Activated CD4-positive, alpha-beta T cell treated with anti-CD3 and anti-CD28 coated beads, Interleukin-2, amount 10 ng/mL, durations not matched to agents 24 days and 14 days (primary cell): ENCODE measurements at places on chromosomes 13 and 19.

DNA sequence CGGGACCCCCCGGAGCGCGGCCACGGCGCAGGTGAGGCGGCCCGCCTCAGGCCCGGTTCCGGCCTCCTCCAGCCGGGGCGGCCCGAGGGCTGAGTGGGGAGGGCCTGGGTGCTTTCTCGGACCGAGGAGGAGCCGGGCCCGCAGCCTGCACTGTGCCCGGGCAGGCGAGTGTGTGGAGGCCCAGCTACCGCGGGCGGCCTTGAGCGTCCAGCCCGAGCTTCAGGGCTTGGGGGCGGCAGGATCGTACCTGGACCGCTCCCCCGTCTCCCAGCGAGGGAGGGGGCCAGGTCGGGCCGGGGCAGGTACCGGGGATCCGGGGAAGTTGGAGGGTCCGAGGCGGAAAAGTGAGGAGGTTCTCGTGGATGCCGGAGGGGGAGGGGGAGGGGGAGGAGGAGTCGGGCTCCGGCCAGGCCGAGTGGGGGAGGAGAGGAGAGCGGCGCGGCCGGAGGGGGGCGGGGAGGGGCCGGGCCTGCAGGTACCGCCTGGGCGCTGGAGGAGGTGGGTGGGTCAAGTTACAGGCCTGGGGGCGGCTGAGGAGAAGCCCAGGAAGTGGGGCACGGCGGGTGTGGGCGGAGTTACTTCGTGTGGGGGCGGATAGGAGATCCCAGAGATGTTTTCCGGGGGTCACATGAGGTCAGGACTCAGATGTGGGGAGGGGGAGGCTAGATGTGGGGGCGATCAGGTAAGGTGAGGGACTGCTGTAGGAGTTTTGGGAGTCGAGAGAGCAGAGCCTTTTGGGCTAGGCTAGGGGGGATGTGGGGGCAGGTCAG lies 545 bp downstream of the NACC1 start:
- DNase-seq: peak; percentile 84

DNA sequence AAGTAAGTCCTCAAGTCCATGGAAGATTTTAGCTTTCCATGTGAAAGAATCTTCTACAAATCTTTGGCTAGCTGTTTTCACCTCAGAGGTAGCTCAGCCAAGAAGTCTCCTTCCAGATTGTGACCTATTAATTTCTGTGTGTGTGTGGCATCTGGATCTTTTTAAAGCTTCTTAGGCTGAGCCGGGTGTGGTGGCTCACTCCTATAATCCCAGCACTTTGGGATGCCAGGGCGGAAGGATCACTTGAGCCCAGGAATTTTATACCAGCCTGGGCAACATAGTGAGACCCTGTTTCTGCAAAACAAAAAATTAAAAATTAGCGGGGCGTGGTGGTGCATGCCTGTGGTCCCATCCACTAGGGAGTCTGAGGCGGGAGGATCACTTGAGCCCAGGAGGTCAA lies 13.4 kb upstream of the SLC44A2 start:
- DNase-seq: no peak

GRCh38 chr19:51986309-51987291 lies at the start of gene ZNF350:
TSS of gene ZNF350 (minus strand) at chr19:51986840. CDS start at chr19:51974360, 12,480 bp downstream.
- peak; percentile 96 for DNase-seq

- DNase-seq: no peak
These were observed 9.8 kb upstream of the CLN5 start for GRCh38 chr13:76982061-76982460.

DNA sequence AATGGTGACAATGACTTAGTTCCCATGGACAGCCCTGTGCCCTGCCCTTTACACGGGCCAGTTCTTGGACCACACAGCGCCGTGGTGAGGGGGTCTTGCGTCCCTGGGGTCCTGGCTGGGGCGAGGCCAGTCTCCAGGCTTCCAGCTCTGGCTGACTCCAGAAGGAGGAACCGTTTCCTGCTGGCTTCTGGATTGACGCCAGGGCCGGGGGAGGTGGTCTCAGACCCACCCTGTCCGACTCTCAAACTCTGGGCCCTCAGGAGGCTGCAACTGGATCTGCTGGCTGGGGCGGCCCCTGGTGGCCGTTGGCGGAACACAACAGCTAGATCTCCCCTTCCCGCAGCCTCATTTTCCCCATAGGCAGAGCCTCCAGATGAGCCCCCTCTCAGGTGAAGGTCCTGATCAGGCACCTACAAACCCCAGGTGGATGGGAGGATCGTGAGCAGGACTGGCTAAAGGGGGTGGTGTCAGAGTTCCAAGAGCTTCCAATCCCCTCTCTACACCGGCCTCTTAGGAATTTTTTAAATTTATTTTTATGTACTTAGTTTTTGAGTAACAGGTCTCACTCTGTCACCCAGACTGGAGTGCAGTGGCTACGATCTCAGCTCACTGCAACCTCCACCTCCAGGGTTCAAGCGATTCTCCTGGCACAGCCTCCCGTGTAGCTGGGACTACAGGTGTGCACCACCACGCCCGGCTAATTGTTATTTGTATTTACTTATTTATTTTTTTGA lies 8.0 kb downstream of the CCDC194 start:
- peak; percentile 90 for DNase-seq

DNA sequence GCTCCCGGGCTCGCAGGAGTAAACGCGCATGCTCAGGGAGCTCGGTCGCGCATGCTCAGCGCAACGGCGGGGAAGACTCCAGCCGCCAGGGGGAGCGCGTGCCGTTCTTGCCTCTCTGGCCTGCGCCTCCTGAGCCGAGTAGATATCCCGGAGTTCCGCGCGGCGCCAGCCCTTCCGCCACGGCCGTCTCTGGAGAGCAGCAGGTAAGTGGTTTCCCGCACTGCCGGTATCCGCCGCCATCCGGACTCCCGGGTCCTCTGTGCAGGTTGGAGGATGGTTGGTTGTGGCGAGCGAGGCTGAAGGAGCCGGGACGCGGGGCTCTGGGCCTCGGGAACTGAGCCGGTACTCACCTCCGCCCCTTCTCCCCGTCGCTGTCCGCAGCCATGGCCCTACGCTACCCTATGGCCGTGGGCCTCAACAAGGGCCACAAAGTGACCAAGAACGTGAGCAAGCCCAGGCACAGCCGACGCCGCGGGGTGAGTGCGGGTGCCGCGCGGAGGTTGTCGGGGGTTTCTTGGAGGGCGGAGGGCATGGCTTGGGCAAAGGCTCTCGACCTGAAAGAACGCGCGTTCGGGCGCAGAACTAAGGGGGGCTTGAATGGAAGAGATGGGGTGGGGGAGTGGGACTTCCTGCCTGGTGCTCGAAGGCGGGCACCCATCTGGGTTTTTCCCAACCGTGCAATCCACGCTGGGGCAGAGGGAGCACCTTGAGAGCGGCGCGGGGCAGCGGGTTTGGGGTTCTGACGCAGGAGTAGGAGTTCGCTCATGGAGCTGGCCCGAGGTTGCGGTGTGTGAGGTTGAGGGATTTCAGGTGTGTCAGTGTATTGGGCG lies at the start of gene RPL36:
Gene RPL36, plus strand, starts transcription at position 171 of the 830 bp plus-strand sequence. Its CDS starts 213 bp downstream, at position 384.
- peak; percentile 100 for DNase-seq

- DNase-seq: no peak
These were observed 1.6 kb upstream of the GAS6 start for GRCh38 chr13:113865427-113865826.

GRCh38 chr13:25977671-25978070 lies 74.1 kb downstream of the SHISA2 start:
- no peak for DNase-seq

DNA sequence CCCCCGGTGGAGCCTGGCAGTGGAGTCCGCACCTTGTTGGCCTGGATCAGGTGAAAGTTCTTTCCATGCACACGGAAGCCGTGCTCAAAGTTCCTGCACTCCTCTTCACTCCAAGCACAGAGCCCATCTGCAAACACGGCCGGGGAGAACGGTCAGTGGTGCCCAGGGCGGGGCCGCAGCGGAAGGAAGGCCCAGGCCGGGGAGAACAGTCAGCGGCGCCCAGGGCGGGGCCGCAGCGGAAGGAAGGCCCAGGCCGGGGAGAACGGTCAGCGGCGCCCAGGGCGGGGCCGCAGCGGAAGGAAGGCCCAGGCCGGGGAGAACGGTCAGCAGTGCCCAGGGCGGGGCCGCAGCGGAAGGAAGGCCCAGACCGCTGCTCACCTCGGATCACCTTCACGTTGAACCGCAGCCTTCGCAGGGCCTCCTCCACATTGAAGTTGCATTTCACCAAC lies 20.6 kb upstream of the PLPP2 start:
- no peak for DNase-seq

GRCh38 chr13:24719139-24719538 lies 38.9 kb downstream of the ATP12A start:
- no peak for DNase-seq

GRCh38 chr13:96089749-96090239 lies at the start of gene HS6ST3:
TSS of gene HS6ST3 (plus strand) at chr13:96090107.
- no peak for DNase-seq

DNA sequence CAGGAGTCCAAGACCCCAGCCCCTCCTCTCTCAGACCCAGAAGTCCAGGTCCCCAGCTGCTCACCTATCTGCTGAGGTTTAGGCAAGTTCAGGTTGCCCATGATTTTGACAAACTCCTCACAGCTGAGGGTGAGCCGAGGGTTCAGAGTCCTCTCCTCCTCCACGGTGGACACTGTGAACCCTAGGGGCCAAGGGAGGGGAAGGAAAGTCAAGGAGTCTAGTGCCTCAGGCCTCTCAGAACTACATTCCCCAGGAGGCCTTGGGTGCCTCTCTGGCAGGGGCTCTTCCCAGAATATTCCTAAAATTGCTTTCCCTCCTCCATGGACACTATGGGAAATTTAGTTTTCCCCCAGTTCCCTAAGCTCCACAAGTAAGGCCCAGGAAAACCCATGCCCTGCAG lies 3.3 kb upstream of the PHLDB3 start:
- no peak for DNase-seq

DNA sequence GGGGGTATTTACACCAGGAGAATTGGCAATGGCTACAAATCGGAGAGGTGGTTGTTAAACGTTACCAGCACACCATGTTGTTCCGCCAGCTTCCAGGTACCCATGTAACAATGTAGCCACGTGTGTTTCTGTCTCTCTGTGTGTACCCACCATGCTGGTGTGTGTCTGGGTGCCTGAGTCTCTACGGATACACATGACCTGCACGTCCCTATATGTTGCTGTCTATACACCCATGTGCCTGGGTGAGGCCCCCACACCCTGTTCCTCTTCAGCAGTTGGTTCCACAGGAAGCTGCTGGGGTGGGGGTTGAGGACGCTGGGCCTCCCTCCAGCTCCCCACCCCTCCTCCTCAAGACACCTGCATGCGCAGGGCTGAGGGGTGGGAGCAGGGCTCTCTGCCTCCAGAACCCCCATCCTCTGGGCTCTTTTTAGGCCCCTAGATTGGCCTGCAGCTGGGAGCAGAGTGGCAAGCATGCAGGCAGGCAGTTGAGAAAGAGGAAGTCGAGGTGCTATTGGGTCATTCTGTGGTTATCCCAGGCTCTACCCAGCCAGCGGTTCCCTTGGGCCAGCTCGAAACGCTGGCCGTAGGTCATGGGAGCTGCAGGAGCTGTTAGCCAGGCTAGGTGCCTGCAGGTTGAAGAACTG lies at the start of gene ARHGEF18:
Gene ARHGEF18, plus strand, starts transcription at position 351 of the 644 bp plus-strand sequence. CDS start 13,954 bp downstream, outside the sequence.
- peak; percentile 85 for DNase-seq

DNA sequence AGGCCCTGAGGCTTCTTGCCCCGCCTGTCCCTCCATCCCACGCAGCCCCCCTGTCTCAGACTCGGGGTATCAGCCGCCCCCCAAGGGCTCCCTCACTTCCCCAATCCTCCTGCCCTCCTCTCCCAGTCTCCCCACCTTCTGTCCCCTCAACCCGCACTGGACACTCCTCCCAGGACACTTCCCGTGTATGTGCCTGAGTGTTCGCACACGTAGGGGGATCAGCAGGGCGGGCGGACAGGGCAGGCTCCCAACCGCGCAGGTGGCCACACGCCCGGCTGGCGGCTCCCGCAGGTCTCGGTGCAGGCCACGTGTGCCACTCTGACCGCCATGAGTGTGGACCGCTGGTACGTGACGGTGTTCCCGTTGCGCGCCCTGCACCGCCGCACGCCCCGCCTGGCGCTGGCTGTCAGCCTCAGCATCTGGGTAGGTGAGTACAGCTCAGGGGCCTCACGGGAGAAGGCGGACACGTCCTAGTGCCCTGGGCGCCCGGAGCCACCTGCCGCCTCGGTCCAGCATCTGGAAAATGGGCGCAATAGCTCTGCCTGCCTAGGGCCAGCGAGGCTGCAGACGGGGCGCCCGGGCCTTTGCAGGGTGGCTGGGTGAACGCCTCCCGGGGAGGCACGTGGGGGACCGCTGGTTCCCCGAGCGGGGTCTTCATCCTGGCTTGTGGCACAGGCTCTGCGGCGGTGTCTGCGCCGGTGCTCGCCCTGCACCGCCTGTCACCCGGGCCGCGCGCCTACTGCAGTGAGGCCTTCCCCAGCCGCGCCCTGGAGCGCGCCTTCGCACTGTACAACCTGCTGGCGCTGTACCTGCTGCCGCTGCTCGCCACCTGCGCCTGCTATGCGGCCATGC lies 2.3 kb downstream of the KISS1R start:
- peak; percentile 82 for DNase-seq

- no peak for DNase-seq
These were observed 386.6 kb downstream of the DIAPH3 start for GRCh38 chr13:59776924-59777690.

- DNase-seq: no peak
These were observed 33.3 kb downstream of the SUGP2 start for GRCh38 chr19:18999896-19000620.

DNA sequence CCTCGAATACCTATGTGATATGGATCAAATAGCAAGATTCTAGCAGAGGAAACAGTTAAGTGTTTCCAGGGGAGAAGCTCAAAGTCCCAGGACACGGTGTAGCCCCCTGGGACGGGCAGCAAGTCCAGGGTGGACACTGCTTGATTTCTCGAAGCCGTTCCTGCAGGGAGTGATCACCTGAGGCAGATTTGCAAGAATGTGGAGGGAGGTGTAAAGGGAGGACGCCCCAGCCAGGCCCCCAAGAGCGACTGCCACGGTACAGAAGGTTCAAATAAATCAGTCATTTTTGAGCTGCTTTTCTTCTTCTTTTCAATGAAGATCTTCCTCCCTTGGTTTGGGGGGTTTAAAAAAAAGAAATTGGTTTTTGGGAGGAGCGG lies 41.4 kb downstream of the KLF2 start:
- no peak for DNase-seq

GRCh38 chr19:56085571-56086275 lies 35.4 kb downstream of the ZNF787 start:
- no peak for DNase-seq

DNA sequence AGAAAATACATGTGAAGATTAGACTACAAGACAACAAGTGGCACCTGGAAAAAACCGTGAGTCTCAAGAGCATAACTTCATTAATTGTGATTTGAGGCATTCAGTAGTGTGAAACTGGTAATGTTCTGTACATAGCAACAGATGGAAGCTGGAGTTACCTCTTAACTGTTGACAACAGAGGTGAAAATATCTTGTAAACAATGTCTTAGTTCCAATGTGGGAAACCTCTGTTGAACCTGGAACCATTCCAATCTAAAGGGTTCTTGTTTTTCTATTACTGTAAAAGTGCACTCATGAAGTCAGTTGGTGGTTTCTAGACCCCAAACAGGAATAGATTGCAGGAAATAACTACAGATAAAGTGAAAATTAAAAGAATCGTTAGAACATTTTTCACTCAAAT lies 728.4 kb downstream of the SLITRK1 start:
- no peak for DNase-seq

- no peak for DNase-seq
These were observed 1608.8 kb downstream of the OLFM4 start for GRCh38 chr13:54637366-54637765.

GRCh38 chr19:18491995-18492953 lies 29.6 kb downstream of the ELL start:
- DNase-seq: no peak
